Lung microvascular endothelial cell (primary cell): ENCODE measurements at places on chromosomes 5 and 9.
A peak's percentile ranks its signal among the peaks of the same experiment; 100 is the strongest.

DNA sequence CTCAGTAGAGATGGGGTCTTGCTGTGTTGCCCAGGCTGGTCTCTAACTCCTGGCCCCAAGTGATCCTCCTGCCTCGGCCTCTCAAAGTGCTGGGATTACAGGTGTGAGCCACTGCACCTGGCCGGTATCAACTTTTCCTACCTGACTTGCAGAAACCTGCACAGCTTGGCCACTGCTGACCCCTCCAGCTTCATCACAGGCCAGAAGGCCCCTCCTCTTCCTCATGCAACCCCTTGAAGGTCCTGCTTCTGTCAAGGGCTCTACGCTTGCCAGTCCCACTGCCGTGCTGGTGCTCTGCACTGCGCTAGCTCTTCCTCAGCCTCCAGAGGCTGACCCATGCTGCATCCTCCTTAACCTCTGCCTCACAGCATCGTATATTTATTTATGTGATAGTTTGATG is 32.5 kb upstream of the RNU6ATAC start:
- no peak for DNase-seq

DNA sequence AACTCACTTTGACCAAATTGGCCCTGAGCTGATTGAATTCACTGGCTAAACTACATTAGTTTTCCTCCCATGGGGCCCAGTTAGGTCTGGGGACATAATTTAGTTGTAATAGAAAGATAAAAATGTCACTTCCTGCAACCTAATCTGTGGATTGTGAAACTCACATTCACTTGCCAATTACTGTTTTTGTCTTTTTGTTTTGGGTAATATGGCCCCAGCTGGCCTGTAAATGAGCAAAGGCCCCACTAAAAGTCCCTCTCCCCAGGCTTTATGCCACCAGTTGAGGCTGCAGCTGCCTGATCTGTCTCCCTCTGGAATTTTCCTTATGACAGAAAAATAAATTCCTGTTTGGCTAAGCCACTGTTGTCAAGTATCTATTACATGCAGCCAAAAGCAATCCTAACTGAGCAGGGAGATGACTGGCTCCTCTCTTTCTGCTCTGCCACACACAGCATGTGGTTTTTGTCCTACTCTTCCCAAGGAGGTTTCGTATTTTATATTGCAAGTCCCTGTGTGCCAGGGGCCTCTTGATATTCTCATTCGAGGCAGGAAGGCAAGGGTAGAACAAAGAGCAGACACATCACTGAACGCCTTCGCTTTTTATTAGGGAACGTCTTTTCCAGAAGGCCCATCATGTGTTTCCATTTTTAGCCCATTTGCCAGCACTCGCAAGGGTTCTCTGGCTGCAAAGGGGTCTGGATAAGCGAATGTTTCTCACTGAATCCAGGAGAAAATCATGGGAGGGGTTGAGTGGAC is 24.1 kb upstream of the SLC25A48 start:
- DNase-seq, result no peak

- no peak for DNase-seq
These were observed 262.5 kb downstream of the PSAT1 start for GRCh38 chr9:78559449-78559885.

- DNase-seq, result no peak
These were observed 10.6 kb downstream of the ACSL6 start for GRCh38 chr5:132000677-132001453.

- DNase-seq, result peak; percentile 18
These were observed 80.4 kb upstream of the OSMR start for GRCh38 chr5:38765399-38765861.

GRCh38 chr9:343773-344172 is 129.1 kb downstream of the DOCK8 start:
- DNase-seq, result no peak

DNA sequence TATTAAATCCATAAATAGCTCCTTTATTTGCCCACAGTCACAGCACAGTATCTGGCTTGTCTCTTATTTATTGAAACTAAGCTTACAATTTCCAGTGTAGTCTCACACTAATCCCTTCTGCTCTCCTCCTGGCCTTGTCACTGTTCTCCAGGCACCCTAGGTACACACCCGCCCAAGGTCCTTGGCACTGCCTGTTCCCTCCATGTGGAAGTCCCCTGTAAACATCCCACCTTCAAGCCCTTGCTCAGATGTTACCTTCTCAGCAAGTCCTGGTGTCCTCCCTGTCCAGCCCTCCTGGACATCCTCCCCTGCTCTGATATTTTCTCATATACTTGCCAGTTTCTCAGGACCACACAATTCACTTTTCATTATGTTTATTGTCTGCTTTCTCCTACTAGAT is 44.2 kb upstream of the CFAP157 start:
- no peak for DNase-seq

GRCh38 chr9:133268335-133269056 is 6.5 kb downstream of the ABO start:
- DNase-seq, result no peak

GRCh38 chr5:37836235-37836591 is 3.6 kb downstream of the GDNF start:
- no peak for DNase-seq
